ENCODE measurements at places on chromosomes 2 and 18. TPM values are rescaled to one million over a fixed set of nuclear protein-coding genes. Genes with fewer than 3 reads are reported as not detected.
A peak's percentile ranks its signal among the peaks of the same experiment; 100 is the strongest.

DNA sequence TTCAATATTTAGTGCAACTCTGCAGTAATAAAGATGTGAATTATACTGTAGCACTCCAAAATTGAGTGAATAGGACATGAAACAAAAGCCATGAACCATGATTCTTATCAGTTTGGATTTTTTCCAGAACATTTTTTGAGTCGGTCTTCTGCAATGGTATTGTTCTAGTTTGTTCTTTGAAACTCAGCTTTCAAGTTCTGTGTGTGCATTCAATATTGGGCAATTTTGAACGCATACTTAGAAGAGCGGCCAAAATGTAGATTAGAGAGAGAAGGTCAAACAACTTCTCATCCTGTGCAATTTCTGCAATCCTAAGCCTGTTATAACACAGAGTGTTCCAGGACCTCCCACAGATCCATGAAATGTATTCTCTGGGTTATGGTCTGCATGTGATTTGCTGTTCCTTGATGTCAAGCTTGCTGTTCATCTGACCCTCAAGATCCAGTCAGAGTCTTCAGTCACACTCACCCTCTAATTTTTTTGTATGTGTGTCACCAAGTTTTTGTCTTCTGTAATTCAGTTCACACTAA, 48.3 kb downstream of the TSPYL6 start:
- no peaks in the 10 kb centered on the region for H3K27me3 ChIP-seq
- DNase-seq: no peak
- no peak overlapping the region for H3K27ac ChIP-seq
- H3K36me3 ChIP-seq: no peaks in the 10 kb centered on the region

DNA sequence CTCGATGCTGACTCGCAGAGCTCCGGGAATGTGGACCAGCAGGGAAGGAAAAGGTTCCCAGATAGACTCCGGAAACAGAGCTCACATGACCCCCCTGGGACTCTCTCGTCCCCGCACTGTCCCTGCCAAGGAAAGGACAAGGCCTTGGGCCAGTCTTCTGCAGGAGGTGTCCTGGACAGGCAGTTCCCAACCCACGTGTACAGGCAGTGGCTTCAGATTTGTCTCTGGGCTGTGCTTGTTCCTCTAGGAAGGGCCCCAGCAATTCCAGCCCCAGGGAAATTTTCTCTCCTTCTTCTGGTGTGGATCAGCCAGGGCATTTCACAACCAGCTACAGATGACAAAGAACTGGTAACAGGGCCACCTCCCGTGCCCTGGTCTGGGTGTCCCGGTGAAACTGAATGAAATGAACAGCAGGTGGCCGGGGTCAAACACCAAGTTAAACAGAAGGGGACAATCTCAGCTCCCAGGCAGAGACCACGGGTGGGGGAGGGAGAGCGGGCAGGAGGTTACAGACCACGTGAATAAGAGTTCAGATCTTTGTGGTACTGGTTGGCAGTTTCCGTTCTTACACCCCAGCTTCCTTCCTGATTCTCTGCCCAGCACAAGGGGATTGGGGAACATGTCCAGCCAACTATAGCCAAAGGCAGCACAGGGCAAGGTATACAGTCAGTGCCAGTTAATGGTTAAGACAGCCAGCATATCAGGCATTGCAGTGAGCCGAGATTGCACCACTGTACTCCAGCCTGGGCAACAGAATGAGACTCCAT, 52.2 kb upstream of the CAB39 start:
- H3K4me1 ChIP-seq: peaks cover 7% of the 10 kb centered on the region
- no peak overlapping the region for H3K4me3 ChIP-seq
- peaks cover 4% of the 10 kb centered on the region for H3K27me3 ChIP-seq
- DNase-seq: no peak
- H3K27ac ChIP-seq: no peak overlapping the region

GRCh38 chr2:137748533-137748932, 215.7 kb upstream of the HNMT start:
- DNase-seq: no peak
- no peak overlapping the region for H3K4me3 ChIP-seq
- no peaks in the 10 kb centered on the region for H3K36me3 ChIP-seq
- no peaks in the 10 kb centered on the region for H3K27me3 ChIP-seq
- H3K4me1 ChIP-seq: peaks cover 38% of the 10 kb centered on the region

- no peaks in the 10 kb centered on the region for H3K27me3 ChIP-seq
- no peaks in the 10 kb centered on the region for H3K36me3 ChIP-seq
- peak overlapping the region; percentile 10 for H3K4me3 ChIP-seq
- no peak for DNase-seq
Measured at GRCh38 chr2:103809415-103809814, 1044.5 kb upstream of the POU3F3 start.

GRCh38 chr2:144504218-144504641, 15.7 kb downstream of the ZEB2 start:
- no peaks in the 10 kb centered on the region for H3K36me3 ChIP-seq
- no peak overlapping the region for H3K4me3 ChIP-seq
- peak overlapping the region; percentile 62 for H3K27ac ChIP-seq
- peaks cover 78% of the 10 kb centered on the region for H3K27me3 ChIP-seq
- peaks cover 8% of the 10 kb centered on the region for H3K4me1 ChIP-seq

- H3K36me3 ChIP-seq: no peaks in the 10 kb centered on the region
- H3K4me3 ChIP-seq: no peak overlapping the region
Measured at GRCh38 chr18:27400001-27400400, 214.9 kb upstream of the CHST9 start.

GREB1L gene
- total RNA-seq: 0.47 TPM

ALPG gene
- not detected for total RNA-seq

DNA sequence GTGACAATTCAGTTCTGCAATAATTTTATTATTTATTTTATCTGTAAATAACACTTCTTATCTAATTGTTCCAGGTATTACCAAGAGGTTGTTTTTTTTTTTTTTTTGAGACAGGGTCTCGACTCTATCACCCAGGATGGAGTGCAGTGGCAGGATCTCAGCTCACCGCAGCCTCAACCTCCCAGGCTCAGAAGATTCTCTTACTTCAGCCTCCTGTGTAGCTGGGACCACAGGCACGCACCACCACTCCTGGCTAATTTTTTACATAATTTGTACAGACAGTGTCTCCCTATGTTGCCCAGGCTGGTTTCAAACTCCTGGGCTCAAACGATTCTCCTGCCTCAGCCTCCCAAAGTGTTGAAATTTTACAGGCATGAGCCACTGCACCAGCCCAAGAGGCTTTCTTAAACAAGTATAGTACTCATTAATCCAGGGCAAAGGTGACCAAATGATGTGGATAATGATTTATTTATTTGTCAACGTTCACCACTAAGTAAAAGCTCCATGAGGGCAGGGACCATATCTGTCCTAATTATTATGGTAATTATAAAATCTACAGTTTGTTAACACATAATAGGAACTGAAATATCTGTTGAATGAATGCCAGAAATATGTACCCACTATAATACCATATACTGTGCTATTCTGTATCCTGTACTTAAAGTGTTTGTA, 12.0 kb downstream of the STK17B start:
- no peaks in the 10 kb centered on the region for H3K4me1 ChIP-seq
- no peaks in the 10 kb centered on the region for H3K36me3 ChIP-seq
- H3K4me3 ChIP-seq: no peak overlapping the region
- H3K27ac ChIP-seq: no peak overlapping the region

RBM45 gene
- 13.7 TPM for total RNA-seq

- H3K36me3 ChIP-seq: no peaks in the 10 kb centered on the region
- H3K27ac ChIP-seq: no peak overlapping the region
- H3K4me1 ChIP-seq: no peaks in the 10 kb centered on the region
- no peak overlapping the region for H3K4me3 ChIP-seq
- DNase-seq: no peak
Measured at GRCh38 chr2:136005462-136006196, 20.2 kb upstream of the DARS1 start.

DNA sequence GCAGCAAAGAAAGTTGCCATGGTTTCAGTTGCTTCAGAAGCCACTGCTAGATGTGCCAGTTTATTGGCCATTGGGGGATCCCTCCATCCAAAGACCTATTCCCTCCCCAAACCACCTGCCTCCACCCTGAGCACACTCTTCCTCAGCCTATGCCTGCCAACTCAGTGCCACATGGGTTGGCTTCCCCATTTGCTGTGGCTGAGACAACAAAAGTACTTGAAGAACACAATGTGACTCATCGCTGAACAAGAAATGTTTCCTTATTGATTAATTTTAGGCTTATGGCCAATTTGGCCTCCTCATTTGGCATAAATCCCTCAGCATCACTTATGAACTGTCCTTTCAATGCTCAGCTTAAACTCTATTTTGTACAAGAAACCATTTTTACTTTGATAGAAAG, 215.9 kb downstream of the TMEM247 start:
- no peaks in the 10 kb centered on the region for H3K4me1 ChIP-seq
- H3K27ac ChIP-seq: no peak overlapping the region
- no peaks in the 10 kb centered on the region for H3K36me3 ChIP-seq
- no peak for DNase-seq
- H3K4me3 ChIP-seq: no peak overlapping the region

DNA sequence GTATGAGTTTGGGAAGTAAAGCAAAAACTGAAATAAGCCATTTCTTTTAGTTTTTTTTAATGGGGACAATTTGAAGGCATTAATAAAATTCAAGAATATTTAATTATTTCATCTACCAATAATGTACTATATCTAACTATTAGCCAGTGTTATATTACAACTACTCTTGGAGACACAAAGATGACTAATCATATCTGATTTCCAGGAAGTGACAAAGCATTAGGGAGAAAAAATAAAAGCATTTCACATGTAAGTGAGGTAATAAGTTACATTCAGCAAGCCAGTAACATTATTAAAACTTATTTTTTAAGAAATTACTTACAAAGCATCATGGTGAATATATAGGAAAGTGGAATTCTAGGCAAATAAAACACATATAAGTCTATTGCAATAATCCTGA, 781.3 kb upstream of the NRXN1 start:
- no peaks in the 10 kb centered on the region for H3K27me3 ChIP-seq
- H3K4me1 ChIP-seq: no peaks in the 10 kb centered on the region
- H3K4me3 ChIP-seq: no peak overlapping the region
- no peaks in the 10 kb centered on the region for H3K36me3 ChIP-seq

DNA sequence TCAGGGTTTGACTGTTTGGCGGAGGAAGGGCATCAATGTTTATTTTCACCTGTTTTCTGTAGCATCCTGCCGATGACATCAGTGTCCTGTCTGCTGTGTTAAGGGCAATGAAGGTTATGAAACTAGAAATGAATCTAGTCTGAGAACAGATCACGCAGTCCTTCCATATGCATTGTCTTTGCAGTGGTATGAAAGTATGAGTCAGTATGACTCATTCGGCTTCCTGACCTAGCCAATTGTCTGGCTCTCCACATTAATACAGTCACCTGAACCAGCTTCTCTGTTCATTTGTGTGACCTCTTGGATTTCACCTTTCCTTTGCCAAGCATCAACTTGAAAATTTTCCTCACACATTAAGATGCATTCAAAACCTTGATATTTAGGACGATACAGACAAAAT, 353.8 kb downstream of the RND3 start:
- H3K4me3 ChIP-seq: no peak overlapping the region
- H3K36me3 ChIP-seq: no peaks in the 10 kb centered on the region
- no peaks in the 10 kb centered on the region for H3K4me1 ChIP-seq
- no peak overlapping the region for H3K27ac ChIP-seq
- H3K27me3 ChIP-seq: no peaks in the 10 kb centered on the region
- no peak for DNase-seq

DNA sequence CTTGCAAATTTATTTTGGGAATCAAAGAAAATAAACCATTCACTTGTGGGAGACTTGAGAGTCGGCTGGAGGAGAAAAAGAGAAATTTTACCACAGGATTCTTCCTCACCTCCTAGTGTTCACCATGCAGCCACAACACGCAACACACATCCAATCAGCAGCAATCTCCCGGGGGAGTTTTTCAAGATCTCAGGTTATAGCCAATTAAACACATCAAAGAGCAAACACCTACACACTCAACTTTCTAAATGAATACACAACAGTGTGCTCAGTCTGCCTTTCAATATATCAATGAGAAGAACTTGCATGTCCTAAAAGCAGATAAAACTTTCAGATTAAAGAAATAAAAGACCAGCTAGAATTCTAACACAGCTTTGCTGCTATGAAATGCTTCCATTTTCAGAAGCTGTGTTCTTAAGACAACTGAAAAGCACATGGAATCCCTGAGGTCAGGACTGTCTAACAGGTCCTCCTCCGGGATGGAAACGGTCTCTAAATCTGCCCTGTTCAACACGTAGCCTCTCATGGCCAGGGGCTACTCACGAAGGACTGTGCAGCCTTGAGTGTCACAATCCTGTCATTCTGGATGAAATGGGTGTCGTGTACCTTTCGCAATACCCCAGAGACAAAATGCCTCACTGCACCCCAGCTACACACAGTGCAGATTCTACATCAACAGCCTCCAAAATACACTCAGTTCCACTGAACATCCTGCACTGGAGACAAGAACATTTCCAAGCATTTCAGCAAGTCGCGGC, 84.2 kb downstream of the ZNF516 start:
- no peak for DNase-seq
- no peak overlapping the region for H3K4me3 ChIP-seq
- H3K27me3 ChIP-seq: no peaks in the 10 kb centered on the region

GRCh38 chr2:54672590-54673456, 50.6 kb upstream of the EML6 start:
- H3K4me1 ChIP-seq: no peaks in the 10 kb centered on the region
- no peak overlapping the region for H3K4me3 ChIP-seq

- H3K27ac ChIP-seq: no peak overlapping the region
- no peaks in the 10 kb centered on the region for H3K36me3 ChIP-seq
- H3K4me1 ChIP-seq: peaks cover 4% of the 10 kb centered on the region
- H3K27me3 ChIP-seq: no peaks in the 10 kb centered on the region
Measured at GRCh38 chr18:26227051-26227670, 916 bp downstream of the TAF4B start.

- H3K36me3 ChIP-seq: no peaks in the 10 kb centered on the region
- no peak overlapping the region for H3K4me3 ChIP-seq
- H3K27me3 ChIP-seq: no peaks in the 10 kb centered on the region
- H3K4me1 ChIP-seq: no peaks in the 10 kb centered on the region
- no peak overlapping the region for H3K27ac ChIP-seq
- DNase-seq: no peak
Measured at GRCh38 chr2:137802038-137802437, 162.2 kb upstream of the HNMT start.

CRYGD gene
- not detected for total RNA-seq

DNA sequence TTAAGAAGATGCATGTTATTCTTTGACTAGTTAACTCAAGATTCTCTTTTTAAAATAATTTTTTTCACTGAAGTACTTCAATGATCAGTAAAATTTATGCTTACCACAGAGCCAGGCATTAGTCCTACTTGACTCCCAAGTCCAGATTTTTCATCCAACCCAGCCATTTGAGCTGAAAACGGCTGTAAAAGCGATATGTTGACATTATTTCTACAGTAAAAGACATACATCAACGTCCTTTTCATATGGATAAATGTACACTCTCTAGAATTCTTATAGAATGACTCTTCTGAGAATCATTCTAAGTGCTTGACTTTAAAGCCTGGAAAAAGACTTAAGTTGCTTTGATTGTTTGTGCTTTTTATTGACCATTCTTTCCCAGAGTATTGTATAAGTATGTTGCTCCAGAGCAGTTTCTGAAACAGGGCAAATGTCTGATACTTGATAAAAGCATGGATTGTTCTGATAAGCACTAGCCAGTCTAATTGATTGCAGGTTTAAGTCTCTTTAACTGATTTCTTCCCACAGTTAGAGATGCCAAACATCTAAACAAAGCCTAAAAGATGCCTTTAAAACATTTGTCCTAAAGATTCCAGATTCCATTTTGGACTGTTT, 90.9 kb downstream of the COL5A2 start:
- H3K27ac ChIP-seq: no peak overlapping the region
- H3K36me3 ChIP-seq: peaks cover 92% of the 10 kb centered on the region
- H3K27me3 ChIP-seq: no peaks in the 10 kb centered on the region
- no peak overlapping the region for H3K4me3 ChIP-seq
- H3K4me1 ChIP-seq: no peaks in the 10 kb centered on the region

GRCh38 chr2:12168354-12168753, 421.9 kb downstream of the LPIN1 start:
- H3K27ac ChIP-seq: no peak overlapping the region
- DNase-seq: no peak
- no peaks in the 10 kb centered on the region for H3K27me3 ChIP-seq
- H3K4me1 ChIP-seq: no peaks in the 10 kb centered on the region
- no peaks in the 10 kb centered on the region for H3K36me3 ChIP-seq

Data from endodermal cell (in vitro differentiated cells).